ENCODE measurements at places on chromosomes 2 and 18. TPM values are rescaled to one million over a fixed set of nuclear protein-coding genes. Genes with fewer than 3 reads are reported as not detected.

DNA sequence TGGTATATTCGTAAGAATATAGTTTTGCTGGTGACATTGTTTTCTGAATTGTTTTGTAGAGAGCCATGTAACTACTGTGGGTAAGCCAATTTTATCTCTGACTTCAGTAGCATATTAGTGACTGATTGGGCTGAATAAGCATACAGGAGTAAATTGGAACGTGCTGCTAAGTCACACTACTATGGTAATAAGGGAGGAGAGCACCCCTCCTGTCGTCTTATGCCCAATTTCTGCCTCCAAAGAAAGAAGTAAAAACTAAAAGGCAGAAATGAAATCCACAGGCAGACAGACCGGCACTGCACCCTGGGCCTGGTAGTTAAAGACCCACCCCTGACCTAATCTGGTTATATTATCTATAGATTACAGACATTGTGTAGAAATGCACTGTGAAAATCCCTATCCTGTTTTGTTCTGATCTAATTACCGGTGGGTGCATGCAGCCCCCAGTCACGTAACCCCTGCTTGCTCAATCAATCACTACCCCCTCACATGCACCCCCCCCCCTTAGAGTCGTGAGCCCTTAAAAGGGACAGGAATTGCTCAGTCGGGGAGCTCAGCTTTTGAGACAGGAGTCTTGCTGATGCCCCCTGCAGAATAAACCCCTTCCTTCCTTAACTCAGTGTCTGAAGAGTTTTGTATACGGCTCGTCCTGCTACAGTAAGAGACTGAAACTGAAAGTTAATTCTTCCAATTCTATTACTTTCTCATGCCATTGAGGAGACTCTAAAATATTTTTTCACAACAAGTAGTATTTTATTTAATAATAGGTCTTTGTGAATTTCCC is 167.0 kb downstream of the ZNF804A start:
- no peaks in the 10 kb centered on the region for H3K27me3 ChIP-seq
- H3K4me3 ChIP-seq, result no peak overlapping the region
- no peaks in the 10 kb centered on the region for H3K4me1 ChIP-seq
- no peaks in the 10 kb centered on the region for H3K36me3 ChIP-seq
- DNase-seq, result no peak

Gene DSG3
- total RNA-seq, result not detected

GRCh38 chr2:31704561-31705212 is 123.9 kb upstream of the SRD5A2 start:
- H3K27ac ChIP-seq, result no peak overlapping the region
- no peak overlapping the region for H3K4me3 ChIP-seq
- H3K36me3 ChIP-seq, result peaks cover 3% of the 10 kb centered on the region
- H3K4me1 ChIP-seq, result no peaks in the 10 kb centered on the region
- no peak for DNase-seq

DNA sequence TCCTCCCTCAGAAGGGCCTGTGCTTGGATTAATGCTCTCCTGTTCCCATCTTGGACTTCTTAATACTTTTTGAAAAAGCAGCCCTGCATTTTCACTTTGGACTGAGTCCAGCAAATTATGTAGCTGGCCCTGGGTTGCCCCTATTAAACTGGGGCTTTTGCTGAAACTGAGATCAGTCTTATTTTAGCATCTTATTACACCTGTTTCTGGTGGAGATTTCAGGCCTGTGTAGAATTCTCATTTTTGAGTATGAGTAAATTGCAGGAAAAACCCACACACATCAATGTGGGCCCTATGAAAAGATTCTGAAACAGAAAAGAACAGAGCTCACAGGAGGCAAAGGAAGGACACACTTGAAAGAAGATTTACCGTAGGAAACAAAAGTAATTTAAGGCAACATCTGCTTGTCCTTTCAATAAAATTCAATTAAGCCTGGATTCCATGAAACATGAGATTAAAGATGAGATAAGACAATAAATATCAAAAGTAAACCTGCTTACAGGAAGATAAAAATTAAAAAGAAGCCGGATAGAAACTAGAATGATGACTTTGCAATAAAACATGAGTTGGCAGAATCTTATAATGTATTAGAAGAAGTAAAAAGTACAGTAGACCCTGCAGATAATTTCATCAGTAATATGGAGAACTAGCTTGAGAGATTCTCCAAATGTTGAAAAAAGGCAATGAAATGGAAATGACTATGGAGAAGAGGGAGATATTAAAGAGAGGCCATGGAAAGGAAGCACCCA is 90.7 kb upstream of the GCFC2 start:
- H3K27ac ChIP-seq, result no peak overlapping the region
- no peaks in the 10 kb centered on the region for H3K4me1 ChIP-seq
- no peak for DNase-seq
- no peak overlapping the region for H3K4me3 ChIP-seq
- peaks cover 8% of the 10 kb centered on the region for H3K27me3 ChIP-seq

Gene NEB
- 1.7 TPM for total RNA-seq

GRCh38 chr2:3214065-3214464 is 163.6 kb downstream of the EIPR1 start:
- H3K4me3 ChIP-seq, result no peak overlapping the region
- H3K4me1 ChIP-seq, result peaks cover 10% of the 10 kb centered on the region
- no peak overlapping the region for H3K27ac ChIP-seq
- no peak for DNase-seq
- no peaks in the 10 kb centered on the region for H3K27me3 ChIP-seq
